ENCODE measurements at places on chromosomes 13 and 19.

DNA sequence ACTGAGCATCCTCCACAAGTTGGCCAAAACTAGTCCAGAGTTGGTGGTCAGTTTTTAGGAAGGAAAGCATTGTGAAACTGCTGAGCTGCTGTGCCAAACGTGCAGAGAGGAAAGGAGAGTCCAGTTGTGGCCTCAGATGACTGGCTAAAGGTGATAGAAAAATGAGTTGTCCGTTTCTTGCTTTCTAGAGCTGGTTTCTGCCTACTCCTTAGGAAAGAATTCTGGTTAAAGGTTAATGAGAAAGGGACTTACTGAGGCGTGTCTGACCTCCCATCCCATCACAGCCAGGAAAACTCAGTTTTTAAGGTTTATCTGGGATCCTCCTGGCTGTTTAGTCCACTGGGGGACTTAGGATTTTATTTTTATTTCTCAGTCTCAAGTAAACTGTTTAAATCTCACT, 1186.3 kb downstream of the UQCRFS1 start:
- no peak for DNase-seq

DNA sequence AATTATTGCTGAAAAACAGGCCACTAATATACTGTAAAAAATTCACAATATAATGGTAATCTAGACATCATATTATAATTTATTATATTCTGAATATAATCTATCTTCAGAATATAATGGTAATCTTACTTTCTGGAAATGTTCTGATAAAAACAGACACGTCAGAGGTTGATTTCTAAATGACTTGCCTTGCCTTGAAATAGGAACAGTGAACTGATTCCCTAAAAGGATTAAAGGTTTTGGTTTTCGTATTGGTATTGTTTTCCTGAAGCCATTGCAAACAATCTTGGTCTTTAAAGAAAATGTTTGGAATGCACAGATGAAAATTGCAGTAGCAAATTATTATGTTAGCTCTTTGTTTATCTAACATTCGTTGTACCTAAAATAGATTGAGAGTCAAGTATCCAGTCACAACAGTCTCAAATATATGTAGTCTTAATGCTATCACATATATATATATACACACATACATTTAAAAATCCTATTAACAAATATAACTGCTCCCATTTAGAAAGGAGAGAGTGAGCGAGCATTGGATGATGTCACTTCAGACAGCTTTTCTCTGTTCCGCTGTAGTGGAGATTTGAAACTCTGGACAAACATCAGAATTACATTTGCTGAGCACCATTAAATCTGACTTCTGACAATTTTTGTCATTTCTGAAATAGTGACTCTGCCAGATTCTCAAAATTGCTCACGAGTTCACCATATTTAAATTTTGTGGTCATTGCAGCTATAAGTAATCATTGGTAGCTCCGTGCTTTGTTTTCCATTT, 1.7 kb downstream of the ITM2B start:
- DNase-seq = no peak

DNA sequence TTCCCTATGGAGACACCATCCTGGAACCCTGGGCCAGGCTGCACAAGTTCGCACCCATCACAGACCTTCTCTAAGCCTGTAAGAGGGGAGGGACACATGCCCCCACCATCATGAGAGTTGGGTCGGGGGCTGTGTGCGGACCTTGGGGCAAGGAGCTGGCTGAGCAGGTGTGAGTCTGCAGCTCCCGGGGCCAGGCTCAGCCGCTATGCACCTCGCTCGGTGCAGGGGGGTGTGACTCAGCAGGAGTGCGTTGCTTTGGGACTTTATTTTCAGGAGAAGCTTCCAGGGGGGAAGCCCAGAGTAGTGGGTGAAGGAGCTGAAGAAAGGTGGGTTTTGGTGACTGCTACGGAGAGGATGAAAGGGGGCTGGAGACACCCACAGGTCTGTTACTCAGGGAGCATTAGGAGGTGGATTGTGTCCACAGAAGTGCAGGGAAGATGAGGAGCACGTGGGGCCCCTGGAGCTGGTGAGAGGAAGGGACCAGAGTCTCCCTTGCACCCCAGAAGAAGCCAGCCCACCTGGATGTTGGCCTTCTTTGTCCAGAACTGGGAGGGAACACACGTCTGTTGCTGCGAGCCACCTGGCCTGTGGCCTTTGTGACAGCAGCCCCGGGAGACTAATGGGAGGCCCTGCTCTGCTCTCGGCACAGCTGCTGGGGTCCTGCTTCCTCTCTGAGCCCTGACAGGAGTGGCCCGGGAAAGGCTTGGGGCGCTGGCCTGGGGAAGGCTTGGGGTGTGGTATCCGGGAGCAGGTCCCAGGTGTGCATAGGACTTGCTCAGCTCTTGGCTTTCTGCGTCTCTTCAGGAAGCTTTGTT, 162.6 kb downstream of the TEX29 start:
- DNase-seq = no peak

GRCh38 chr19:18224525-18225354, 1.5 kb downstream of the PDE4C start:
- DNase-seq = peak; percentile 95

GRCh38 chr13:112877539-112877938, 91.5 kb upstream of the MCF2L start:
- DNase-seq = no peak
